ENCODE measurements at places on chromosomes 3 and 15.

- no peak for DNase-seq
Measured at GRCh38 chr3:183503746-183504145, 51.8 kb downstream of the KLHL6 start.

- no peak for DNase-seq
Measured at GRCh38 chr3:186717039-186717457, at the start of gene KNG1. Gene KNG1 (plus strand): TSS chr3:186717359. CDS start chr3:186717543, 184 bp downstream.

- DNase-seq: no peak
Measured at GRCh38 chr3:67515778-67516177, 138.6 kb downstream of the SUCLG2 start.

DNA sequence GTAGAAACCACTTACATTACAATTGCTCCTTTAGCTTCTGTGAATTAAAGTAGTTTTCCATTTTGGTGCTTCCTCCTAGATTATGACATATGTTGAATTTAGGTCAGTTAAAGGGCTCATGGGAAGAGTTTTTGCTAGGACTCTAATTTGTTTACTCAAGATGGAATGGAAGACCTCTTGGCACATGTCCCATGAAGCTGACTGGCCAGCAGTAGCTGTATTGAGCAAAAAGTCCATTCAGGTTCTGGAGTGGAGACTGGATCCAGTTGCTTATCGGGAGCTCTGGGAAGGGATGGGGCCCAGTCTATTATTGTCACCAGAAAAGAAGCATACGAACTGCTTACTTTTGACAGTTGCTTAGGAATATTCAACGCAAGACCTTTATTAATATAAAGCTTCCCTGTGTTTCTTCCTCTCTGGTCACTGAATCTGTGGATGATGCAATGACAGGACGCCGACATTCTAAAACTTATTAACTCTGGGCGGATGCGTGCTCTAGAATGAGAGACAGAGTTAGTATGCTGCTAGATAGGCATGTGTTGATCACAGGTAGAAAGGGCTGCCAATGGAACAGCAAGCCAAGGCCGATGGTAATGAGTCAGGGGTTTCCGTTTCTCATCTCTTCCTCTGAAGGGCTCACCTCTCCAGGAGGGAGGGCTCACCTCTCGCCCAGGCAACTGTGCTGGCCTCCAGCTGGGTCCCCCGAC lies 155.8 kb downstream of the NR1D2 start:
- no peak for DNase-seq

DNA sequence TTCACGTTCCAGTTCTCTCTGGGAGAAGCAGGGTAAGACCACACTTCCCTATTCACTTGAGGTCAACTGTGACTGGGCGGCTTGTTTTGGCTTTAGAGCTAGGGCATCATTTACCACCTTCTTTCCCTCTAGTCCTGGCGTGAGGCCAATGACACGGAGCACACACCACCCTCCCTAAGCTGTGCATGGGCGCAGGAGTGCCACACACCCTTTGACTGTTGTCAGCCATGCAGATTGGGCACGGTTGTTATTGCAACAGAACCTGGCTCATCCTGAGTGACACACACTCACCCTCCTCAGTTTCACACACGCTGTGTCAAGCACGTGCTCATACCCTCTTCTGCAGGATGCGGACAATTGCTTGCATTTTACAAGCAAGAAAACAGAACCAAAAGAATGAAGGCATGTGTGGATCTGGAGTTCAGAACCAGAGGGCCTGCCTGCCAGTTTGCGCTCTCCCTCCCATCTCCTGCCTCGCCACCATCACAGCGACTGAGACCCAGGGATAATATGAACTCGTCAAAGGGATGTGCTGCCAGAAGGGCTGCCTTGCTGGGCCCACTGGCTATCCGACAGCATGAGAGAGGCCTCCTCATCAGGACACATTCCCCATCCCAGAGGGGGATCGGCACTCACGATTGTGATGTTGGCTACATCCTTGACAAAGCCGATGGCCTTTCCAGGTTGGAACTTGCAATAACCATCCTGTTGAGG lies 17.6 kb downstream of the CTSH start:
- no peak for DNase-seq

- no peak for DNase-seq
Measured at GRCh38 chr3:143783851-143784370, 64.4 kb downstream of the SLC9A9 start.

- no peak for DNase-seq
Measured at GRCh38 chr3:22159004-22159695, 408.1 kb upstream of the ZNF385D start.

GRCh38 chr3:153885359-153885758 lies 235.8 kb upstream of the ARHGEF26 start:
- DNase-seq: no peak

DNA sequence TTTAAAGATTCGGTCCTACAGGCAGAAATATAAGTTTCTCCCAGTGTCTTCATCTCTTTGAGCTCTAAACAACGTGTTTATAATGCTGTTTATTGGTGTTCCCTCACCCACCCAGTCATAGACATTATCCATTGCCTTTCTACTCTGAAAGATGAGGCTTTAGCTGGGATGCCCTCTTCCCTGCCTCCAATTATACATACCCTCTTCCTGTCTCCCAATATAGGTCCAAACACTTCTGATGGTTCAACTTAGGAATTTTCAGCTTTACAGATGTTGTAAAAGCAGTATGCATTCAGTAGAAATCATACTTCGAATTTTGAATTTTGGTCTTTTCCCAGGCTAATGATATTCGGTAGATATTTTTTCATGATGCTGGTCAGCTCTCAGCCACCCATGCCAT lies 2.6 kb downstream of the CMTM8 start:
- DNase-seq: no peak

DNA sequence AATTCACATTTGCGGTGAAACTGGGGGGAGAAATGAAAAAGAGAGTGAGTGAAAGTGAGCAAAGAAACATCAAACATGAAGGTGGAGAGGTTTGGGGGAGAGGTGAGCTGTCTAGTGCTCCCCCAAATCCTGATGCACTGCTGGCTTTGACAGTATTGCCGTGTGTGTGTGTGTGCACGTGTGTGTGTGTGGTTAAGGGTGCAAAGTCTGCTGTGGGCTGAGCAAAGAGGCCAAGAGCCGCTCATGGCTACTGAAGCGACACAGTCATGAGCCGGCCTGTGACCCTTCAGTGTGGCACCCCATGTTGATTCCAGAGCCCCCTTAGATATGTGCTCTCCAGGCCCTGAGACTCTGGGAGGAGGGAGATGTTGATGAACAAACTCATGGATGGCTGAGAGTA lies 94.3 kb downstream of the DGKG start:
- DNase-seq: no peak

DNA sequence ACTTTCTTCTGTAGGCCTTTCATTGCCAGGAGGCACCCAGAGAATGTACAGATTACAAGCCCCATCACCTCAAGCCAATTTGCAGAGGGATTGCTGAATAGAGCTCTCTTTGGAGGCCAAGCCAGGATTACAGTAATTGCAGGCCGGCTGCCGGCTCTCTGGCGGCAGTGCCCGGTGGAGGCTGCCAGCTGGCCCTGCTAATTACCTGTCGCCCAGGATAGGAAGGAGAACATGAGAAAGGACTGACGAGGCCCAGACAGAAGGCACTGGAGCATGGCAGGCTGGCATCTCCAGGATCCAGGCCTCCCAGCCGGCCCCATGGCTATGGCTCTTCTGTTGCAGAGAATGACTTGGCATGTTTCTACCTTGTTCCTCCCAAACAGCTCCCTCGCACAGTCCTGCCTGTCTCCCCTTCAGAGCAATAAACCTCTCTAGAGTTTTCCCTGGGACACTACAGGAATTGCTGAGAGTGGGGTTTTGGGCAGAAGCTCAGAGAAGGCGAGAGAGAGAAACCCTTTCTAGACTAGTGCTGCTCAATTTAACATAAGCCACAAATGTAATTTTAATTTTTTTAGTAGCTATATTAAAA lies 273.6 kb upstream of the PROK2 start:
- DNase-seq: no peak

DNA sequence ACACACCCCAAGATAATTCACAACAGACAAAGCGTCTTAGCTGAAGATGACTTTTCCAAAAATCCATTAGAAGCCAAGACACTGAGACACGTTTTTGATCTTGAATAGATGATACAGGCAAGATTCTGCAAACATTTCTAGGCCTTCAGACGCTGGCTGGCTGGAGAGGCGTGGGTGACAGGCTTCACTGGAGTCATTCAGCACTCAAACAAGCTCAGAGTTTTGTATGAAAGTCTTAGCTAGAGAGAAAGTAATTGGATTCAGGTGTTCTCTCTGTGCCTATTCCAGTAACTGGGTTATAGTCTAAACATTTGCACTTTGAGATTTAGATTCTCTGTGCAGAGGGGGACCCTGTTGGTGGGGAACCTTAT lies 147.7 kb upstream of the BHLHE40 start:
- DNase-seq: no peak

- DNase-seq: no peak
Measured at GRCh38 chr3:197795200-197795599, 4.1 kb downstream of the LRCH3 start.

GRCh38 chr3:14431917-14432834 lies 29.8 kb downstream of the SLC6A6 start:
- peak; percentile 90 for DNase-seq

GRCh38 chr3:57557085-57557537 lies 1.0 kb downstream of the PDE12 start:
- peak; percentile 11 for DNase-seq

GRCh38 chr3:135895106-135895733 lies 70.3 kb upstream of the PPP2R3A start:
- peak; percentile 8 for DNase-seq

DNA sequence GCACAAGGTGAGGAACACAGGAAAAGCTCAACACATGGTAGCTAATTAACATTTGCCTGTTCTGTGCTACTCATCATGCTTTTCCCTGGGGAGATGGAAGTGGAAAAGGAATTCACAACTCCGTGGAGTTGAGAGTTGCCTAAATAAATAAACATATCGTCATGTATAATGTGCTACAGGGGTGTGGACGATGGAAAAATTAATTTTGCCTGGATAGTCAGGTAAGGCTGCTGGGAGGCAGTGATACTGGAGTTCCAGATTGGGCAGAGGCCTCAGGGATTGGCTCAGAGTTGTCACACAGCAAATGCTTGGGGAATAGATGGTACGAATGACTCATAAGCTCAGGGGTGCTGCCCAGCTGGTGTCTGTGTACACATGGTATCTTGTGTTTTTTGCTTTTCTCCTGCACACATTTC lies 3.1 kb upstream of the ABHD6 start:
- DNase-seq: no peak

DNA sequence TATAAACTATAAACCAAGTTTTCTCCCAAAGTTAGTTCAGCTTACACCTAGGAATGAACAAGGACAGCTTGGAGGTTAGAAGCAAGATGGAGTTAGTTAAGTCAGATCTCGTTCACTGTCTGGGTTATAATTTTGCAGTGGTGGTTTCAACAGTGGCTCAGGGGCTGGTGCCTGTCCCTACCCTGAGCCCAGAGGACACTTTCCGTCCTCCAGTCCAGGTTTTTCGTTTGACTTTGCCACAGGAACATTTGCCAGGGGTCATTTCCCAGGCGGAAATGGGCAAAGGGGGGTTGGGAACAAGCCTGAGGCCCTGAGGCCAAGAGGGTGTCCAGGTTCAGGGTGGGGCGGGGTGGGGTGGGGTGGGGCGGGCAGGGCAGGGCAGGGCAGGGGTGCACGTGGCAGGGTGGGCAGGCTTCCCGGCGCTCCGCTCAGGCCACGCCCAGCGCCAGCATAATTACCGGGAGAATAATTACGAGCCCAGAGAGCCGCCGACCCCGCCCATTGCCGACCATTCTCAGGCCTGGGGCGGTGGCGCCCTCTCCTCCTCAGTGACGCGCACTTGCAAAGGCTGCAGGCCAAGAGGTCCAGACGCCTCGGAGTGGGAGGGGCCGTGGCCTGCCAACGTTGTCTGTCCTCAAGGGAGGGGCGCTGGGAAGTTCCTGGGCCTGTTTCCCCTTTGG lies 70.4 kb downstream of the KLF13 start:
- DNase-seq: no peak

- DNase-seq: no peak
Measured at GRCh38 chr3:132641837-132642538, 17.6 kb downstream of the ACAD11 start.

GRCh38 chr3:134976948-134977347 lies 181.9 kb downstream of the EPHB1 start:
- no peak for DNase-seq

GRCh38 chr3:181709537-181710279 lies 2.0 kb upstream of the SOX2 start:
- DNase-seq: peak; percentile 52

- no peak for DNase-seq
Measured at GRCh38 chr3:189901481-189901880, 219.2 kb downstream of the P3H2 start.

DNA sequence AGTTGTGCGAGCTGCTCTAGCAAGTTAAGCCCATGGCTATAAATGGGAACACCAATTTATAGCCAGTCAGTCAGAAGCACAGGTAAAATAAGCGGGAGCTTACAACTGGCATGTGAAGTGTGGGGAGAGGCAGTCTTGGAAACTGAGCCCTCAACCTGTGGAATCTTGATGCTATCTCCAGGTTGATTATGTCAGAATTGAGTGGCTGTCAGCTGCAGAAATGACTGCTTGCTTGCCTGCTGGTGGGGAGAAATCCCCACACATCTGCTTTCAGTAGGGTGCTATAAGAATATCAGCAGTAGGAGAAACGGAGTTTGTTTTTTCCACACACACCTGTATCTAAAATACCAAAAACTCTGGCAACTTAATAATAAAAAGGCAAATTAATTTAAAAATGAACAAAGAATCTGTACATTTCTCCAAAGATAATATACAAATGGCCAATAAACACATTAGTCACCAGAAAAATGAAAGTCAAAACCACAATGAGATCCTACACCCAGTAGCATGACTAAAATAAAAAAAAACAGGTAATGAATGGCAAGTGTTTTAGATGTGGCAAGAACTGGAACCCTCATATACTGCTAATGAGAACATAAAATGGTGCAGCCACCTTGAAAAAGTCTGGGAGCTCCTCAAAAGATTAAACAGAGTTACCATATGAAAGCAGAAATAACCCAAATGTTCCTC lies 26.0 kb upstream of the MAP4 start:
- no peak for DNase-seq

DNA sequence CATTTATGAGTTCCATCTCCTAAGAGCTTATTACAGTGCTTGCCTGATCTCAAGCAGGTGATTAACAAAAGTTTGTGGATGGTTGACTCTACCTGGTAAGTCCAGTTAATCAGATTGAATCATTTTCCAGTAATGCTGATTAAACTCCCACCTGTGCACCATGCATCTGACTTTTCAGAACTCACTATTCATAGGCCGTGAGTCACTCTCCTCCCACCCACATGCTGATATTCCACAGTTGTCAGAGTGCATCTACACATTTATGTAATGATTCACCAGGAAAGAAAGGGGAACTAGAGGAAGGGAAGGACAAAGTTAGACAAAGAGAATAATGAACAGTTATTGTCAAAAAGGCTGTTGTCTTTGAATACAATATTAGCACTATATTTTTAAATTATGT lies 106.2 kb upstream of the UBE3A start:
- DNase-seq: no peak

Data from activated T-cell treated with anti-CD3 and anti-CD28 coated beads for 1 hour (primary cell).